ENCODE measurements at places on chromosomes 12 and 14. TPM values are rescaled to one million over a fixed set of nuclear protein-coding genes. Genes with fewer than 3 reads are reported as not detected.

The EID3 gene
- 5.5 TPM for total RNA-seq

DNA sequence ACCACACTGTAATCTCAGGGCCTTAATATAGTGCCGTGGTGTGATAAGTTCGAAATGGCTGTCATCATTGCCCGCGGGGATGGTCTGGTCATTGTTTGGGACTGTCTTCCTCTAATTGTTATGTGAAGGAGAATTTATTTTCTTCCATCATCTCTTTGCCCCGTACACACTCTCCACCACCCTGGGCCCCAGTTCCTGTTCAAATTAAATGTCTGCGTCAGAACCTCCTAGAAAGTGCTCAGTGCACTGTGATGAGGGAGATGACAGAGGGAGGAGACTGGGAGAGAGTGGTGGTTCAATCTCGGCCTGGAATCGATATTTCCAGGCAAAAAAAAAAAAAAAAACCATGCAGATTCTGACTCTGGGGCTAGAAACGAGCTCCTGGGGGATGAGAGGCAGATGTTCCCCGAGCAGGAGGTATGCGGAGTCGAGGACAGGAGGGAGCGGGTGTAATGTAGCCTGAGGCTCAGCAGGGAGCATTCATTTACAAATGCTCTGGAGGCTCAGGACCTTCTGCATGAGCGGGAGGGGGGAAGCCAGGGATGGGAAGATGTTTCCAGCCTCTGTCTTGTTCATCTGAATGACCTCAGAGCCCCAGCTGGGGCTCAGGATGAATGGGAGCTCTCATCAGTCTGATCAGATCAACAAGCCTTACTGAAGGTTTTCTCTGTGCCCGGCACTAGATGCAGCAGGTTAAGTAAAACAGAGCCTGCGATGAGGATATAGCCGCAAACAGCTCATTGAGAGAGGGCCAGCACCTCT, 219.5 kb downstream of the TBX5 start:
- peak; percentile 72 for DNase-seq

The PTPN21 gene
- total RNA-seq, result 9.0 TPM

The RPGRIP1 gene
- 0.16 TPM for total RNA-seq

DNA sequence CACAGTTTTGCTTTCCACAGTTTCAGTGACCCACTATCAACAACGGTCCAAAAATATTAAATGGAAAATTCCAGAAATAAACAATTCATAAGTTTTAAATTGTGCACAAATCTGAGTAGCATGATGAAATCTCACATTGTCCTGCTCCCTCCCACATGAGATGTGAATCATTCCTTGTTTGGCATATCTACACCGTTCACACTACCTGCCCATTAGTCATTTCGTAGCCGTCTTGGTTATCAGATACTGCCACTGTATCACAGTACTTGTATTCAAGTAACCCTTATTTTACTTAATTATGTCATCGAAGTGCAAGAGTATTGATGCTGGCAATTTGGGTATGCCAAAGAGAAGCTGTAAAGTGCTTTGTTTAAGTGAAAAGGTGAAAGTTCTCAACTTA, 145.3 kb downstream of the SLC5A8 start:
- no peak for DNase-seq

The DNAJC22 gene
- 0.78 TPM for total RNA-seq

DNA sequence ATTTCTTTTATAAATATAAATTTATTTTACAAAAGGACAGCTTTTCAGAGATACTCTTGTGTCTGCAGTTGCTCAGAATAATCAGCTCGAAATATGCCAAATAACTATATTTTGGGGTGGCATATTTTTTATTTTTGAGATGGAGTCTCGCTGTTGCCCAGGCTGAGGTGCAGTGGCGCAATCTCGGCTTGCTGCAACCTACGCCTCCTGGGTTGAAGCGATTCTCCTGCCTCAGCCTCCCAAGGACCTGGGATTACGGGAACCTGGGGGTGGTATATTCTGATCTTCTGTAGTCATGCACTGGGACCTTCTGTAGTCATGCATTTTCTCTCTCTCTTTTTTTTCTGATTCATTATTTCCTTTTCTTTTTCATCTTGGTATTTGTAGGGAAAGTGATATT, 135.0 kb upstream of the AMIGO2 start:
- DNase-seq, result no peak

DNA sequence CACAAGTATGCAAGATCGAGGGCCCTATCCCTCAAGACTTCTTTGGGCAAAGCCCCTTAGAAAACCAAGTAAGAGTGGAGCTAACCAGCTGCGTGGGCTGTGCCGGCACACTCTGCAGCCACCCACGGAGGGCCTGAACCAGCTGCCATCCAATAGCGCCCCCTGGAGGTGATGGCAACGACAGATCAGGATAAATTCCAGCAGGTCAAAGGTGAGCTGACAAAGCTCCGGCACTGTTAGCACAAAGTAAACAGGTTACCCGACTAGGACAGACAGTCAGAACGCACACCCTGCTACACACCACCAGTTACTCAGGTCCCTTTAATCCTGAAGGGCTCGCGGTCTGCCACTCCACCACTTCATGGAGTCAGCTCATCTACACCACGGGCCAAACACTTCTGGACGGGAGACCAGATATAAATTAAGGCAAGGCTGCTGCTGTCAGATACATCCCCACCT, 4.9 kb downstream of the ZBTB39 start:
- no peak for DNase-seq

DNA sequence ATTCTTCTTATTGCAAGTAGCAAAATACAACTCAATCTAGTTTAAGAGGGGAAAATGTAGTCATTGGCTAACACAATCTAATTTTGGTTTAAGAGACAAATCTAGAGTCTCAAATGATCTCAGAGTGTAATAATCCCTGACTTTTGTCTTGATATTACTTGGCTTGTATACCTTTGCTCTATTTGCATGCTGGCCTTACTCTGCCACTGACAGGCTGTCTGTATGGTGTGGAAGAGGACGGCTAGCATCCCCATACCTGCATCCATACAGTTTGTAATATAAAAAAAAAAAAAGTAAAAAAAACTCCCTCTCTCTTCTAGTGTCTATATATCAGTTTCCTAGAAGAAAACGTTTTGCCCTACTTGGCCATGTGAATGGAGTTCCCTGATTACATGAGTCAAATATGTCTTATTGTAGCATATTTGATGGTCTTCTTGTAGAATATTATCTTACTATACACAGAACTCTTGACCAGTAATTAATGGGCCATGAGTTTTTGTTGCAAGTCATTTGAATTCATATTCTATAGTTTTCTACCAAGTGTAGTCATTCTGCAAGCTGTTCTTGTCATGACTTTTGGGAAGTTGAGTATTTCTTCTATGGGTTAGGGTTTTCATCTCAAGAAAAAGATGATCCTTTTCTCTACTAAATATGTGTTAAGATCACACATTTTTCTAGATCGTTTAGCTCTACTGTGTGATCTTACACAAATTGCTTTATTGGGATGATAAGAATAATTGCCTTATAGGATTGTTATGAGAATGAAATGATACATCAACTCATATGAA, 8.2 kb downstream of the HIF1A start:
- DNase-seq, result no peak

The BCL7A gene
- total RNA-seq, result 103 TPM

The ADCY4 gene
- 1.4 TPM for total RNA-seq

DNA sequence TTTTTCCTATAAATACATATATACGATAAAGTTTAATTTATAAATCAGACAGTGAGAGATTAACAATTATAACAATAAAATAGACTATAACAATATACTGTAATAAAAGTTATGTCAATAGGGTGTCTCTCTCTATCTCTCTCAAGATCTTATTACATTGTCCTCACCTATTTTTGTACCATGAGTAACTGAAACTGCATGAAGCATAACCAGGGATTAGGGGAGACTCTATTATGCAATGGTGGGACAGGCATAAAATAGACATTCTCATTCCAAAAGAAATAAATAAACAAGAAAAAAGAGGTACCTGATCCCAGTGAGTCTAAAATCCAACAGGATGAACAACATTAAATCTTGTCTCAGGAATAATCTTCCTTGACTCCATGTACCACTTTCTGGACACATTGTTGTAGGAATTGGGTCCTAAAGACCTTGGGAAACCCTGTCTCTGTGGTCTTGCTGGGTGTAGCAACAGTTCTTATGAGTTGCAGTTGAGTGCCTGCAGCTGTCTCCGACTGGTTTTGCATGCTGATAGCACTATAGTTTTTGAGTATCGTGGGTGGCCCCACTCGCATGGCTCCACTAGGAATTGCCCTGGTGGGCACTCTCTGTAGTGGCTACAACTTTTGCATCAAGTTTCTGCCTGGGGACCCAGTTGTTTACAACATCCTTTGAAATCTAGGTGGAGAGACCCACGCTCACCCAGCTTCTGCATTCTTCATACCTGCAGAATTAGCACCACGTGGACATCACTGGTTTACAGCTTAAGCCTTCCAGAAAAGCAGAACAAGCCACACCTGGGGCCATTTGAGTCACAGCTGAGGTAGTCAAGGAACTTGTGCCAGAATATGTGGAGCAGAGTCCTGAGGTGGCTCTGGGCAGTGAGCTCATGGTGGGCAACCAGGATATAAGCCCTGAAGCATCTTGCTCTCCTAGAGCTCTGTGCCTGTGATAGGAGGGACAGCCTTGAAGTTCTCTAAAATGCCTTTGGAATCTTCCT, 204.7 kb downstream of the KITLG start:
- DNase-seq, result no peak

DNA sequence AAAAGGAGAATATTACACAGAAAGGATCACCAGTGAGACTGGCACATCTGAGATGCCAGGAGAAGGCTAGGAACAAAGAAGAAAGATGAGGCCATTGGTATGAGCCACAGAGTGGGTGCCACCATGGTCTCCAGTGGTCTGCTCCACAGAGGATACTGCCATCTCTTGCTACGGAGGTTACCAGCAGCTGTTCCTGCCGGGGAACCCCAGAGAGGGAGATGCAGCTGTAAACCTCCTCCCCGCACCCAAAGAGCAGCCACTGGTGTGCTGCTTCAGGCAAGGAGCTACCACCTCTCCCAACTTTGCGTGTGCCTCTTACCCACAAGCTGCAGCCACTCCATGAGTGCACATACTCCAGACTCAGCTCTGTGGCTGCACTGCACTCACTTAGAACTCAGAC, 201.5 kb upstream of the RTL1 start:
- DNase-seq, result no peak

The MYH7 gene
- 0.31 TPM for total RNA-seq

- no peak for DNase-seq
Measured at GRCh38 chr14:95518045-95518751, 1.7 kb upstream of the SYNE3 start.

DNA sequence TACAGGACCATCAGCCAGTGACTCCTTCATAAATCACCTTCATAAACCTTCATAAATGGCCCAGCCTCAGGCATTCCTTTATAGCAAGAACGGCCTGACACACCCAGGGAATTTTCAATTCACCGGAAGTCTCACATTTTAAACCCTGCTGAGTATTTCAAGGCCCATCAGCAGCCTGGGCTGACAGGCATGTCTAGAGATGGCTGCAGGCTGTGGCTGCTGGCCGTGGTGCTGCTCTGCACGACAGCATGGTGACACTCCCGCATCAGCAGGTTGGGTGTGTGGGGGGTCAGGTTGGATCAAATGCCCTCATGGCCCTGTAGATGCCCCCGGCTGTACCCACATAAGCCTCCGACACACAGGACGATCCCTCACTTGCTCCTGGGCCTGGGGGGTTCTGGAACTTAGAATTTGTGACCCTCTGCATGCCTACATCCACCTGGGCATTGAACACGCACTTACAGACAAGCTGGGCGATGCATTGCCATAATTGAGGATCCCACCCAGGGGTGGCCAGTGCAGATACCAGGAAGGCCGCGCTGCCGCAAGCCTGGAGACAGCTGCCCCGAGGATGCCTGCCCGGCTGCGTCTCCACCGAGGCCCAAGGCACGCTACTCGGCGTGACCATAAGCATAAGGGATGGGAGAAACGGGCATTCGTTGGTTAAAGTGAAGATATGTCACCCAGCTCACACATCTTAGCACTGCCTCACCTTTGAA, 124.3 kb downstream of the PIWIL1 start:
- no peak for DNase-seq

Measured in occipital lobe (tissue), 3 donors.